ENCODE measurements at places on chromosomes 6 and 20.

DNA sequence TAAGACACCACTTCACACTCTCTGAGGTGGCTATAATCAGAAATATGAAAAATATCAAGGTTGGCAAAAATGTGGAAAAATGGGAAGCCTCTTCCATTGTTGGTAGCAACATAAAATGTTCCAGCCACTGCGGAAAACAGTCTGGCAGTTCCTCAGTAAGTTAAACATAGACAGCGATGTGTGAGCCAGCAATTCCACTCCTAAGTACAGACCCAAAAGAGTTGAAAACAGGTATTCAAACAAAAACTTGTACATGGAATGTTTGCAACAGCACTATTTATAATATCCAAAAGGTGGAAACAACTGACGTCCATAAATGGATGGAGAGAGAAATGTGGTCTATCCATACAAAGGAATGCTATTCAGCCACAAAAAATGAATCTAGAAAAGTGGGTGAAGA is 7.4 kb upstream of the PPDPF start:
- DNase-seq: no peak

DNA sequence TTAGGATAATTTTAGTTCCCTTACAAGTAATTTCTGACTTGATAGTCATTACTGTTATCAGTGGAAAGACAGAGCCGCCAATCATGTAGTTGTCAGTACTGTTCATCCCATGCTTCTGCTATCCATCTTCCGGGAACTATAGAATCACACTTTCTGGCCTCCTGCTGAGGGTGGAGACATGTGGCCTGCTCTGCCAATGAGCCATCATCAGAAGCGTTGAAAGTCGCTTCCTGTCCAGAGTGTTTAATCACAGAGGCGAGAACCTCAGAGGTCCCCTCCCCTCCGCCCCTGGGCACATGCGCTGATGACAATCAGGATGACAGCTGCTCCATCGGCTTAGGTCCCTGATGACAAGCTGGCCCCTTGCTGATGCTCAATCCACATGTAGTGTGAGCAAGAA is 3.0 kb downstream of the DDO start:
- no peak for DNase-seq

DNA sequence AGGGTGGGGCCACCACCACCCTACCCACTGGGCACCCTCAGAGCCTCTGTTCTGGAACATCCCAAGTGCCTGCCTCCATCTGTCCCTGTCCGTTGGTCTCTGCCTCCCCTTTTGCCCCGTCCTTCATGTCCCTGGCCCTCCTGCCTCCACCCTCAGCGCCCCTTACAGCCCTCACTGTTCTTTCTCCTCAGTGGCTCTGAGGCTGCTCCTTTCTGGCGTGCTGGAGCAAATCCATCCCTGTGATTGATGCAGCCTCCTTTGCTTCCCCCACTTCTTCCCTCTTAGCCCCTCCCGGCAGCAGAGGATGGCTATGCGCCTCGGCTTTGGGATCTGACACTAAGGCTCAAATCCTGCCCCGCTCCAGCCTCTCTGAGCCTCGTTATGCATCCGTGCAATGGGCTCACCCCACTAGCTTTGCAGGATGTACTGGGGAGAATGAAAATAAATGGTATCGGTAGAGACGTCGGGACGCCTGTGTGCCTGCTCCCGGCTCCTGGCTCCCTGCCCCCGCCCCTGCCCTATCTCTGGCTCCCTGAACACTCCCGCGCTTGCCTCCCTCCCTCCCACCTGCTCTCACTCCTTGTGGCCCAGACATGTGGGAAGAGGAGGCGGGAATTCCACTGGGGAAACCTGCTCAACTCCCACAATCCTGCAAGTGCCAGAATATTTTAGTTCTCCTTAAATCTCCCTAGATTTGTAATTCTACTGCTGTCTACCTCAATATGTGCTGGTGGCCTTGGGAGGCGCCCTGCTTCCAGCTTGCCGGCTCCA is 13.1 kb downstream of the VSTM2L start:
- no peak for DNase-seq

DNA sequence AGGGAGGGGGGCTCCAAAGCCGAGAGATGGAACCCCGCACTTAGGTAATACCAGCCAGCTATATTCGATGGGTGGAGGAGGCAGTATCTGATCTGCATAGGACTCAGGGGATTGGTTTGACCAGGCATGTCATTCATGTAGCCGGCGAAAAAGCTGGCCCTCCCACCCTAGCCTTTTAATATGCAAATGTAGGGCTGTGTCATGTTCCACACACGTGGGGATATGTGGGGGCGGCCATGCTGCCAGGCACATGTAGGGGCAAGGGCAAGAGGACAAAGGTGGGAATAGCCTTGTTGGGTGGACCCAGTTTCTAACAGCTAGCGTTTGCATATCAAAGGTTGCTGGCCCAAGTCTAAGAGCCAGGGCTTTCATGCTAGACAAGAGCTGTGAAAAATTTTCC is 39.1 kb upstream of the DDR1 start:
- DNase-seq: no peak

- DNase-seq: peak; percentile 60
Observed at GRCh38 chr20:50146732-50147662, 6.5 kb downstream of the PEDS1 start.

DNA sequence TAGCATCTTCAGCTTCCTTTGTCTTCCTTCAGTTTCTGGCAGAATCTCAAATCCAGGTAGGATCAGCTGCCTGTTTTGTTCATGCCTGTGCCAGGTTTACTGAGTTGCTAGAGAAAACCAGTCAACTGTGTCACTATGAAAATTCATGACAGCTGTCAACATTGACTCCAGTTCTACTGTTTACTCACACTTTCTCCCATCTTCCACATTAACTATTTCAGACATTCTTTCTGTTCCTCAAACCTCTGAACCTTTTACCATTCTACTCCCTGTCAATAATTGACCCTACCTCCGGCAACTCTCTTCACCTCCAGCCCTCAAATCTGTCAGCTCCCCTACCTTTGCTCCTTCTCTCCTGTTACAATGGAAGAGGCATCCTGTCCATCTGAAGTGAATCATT is 8.5 kb downstream of the ENPP4 start:
- DNase-seq: no peak

- no peak for DNase-seq
Observed at GRCh38 chr6:166466178-166467122, 83.7 kb upstream of the MPC1 start.

DNA sequence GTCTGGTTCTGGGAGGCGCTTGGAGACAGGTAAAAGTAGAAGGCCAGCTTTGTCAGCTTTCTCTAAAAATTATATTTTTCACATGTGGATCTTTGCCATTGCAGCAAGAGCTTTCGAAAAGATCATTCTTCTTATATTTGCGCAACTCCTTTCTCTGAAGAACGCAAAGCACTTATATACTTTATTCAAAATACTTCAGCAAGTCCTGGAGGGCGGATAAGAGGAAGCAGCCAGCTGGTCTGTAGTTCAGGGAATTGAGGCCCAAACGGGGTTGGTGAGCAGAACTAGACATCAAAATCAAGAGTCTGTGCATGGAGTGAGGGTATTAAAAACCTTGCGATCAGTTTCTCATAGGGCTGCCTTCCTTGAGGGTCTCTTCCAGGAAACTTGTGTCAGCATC is 182.3 kb downstream of the DTNBP1 start:
- DNase-seq: no peak

- DNase-seq: no peak
Observed at GRCh38 chr20:47708140-47708807, 77.0 kb downstream of the SULF2 start.

GRCh38 chr6:159904497-159904911 is 13.7 kb downstream of the MAS1 start:
- DNase-seq: no peak

DNA sequence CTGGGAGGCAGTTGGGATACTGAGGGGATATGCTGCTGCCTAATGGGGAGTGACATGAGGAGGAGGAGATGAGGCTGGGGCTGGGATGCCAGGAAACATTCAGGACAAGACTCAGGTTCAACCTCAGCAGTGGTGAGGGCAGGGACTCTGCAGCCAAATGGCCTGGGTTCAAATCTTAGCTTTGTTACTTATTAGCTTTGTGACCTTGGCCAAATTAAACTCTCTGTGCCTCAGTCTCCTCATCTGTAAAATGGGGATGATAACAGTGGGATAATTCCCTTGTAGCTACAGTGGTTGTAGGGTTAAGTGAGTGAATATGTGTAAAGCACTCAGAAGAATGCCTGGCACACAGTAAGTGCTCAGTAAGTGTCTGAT is 1.9 kb downstream of the PI16 start:
- no peak for DNase-seq

DNA sequence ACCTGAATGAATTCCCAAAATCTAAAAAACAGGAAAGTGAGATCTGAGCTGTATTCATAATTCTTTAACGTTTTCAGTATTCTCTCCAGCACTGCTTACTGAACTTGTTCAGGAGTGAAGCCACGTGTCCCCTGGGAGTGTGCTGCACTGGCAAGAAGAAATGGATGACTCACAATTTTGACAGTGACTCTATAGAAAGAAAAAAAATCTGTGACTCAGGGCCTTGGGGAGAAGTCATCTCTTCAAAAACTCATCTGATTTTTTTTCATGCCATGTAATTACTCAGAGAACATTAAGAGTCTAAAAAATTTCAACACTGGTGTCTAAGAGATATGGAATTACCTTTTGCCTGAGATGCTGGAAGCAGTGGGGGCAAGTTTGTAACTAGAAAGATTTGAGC is 39.7 kb downstream of the ANKEF1 start:
- no peak for DNase-seq

DNA sequence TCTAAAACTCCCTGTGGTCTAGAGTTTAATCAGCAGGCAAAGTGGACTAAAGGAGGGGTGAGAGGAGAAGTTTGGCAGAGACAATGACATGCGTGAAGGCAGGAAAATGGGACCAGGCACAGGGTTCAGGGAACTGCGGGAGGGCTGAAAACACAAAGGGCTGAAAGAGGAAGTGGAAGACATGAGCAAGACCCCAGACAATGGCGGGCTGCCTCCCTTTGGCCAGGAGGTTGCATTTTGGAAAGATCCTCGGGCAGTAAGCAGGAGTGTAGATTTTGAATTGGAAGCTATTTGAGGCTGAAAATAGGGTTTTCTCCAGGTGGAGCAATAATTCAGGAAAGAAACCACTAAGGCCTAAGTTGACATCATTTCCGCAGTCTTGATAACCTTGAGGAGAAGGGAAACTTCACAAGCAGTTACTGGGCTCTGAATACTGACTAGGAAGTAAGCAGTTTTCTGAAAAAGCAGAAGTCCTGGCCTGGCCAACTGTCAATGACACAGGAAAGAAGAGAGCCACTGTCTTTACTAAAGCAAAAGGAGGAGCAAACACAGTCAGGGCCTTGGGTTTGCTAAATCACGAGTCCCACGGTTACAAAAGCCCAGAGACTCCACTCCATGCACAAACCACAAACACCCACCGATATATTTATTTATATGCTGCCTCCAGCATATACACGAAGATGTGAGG is 3.4 kb downstream of the LY86 start:
- peak; percentile 84 for DNase-seq

- no peak for DNase-seq
Observed at GRCh38 chr20:4869290-4870193, 131.8 kb downstream of the SLC23A2 start.

Data from GDM1 (cell line).